EH (cell line): ENCODE measurements at places on chromosomes 13 and 19.

DNA sequence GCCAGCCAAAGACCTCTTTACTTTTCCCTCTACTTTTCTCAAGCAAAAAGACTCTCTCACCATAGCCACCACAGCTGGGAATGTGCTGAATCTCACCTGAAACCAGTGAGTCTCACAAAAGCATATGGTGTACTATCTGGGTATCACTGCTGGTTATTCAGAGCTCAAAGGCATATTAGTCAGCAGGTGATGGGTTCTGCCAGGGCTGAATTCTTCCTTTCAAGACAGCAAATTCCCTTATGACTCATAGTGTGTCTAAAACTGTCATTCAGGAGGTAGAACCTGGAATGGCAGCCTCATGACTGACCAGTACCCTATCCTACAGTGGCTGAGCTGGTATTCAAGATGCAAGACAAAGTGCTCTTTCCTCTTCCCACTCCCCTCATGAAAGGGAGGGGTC, 2859.1 kb downstream of the PCDH9 start:
- peak; percentile 44 for DNase-seq

DNA sequence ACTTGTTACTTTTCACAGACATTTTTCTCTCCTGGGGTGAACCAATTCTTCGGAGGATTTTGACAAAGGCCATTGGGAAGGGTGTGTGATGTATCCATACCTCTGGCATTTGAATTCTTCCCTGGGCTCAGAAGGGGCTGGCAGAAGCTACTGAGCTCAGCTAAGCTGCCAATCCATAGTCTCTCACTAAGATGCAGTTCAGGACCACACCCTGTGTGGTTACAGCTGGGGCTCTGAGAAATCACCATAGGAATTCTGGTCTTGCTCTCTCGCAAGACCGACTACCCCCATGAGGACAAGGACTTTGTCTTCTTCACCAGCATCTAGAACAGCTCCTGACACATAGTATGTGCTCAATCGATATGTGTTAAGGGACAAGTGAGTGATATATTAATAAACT, 6.0 kb downstream of the C13orf42 start:
- no peak for DNase-seq

- no peak for DNase-seq
Observed at GRCh38 chr19:49470615-49470978, 3.4 kb upstream of the FLT3LG start.

- no peak for DNase-seq
Observed at GRCh38 chr13:107276936-107277335, 709.0 kb upstream of the ARGLU1 start.

DNA sequence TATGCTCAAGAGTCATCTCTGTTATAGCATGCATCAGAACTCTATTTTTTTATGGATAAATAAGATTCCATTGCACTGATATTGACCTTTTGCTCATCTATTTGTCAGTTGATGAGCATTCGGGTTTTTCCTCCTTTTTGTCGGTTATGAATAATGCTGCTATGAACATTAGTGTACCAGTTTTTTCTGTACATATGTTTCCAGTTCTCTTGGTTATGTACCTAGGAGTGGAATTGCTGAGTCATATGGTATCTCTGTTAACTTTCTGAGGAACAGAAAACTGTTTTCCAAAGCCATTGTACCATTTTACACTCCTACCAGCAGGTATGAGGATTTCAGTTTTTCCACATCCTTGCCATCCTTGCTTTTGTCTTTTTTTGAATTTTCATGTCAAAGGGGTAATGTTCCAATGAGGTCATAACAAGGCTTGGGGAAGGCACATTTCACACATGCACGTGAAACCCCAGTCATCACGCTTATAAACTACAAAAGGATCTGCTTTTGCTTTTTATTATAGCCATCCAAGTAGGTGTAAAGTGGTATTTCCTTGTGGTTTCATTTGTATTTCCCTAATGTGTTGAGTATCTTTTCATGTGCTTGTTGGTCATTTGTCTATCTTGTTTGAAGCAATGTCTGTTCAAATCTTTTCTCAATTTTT, 14.6 kb downstream of the KBTBD7 start:
- DNase-seq, result peak; percentile 57

DNA sequence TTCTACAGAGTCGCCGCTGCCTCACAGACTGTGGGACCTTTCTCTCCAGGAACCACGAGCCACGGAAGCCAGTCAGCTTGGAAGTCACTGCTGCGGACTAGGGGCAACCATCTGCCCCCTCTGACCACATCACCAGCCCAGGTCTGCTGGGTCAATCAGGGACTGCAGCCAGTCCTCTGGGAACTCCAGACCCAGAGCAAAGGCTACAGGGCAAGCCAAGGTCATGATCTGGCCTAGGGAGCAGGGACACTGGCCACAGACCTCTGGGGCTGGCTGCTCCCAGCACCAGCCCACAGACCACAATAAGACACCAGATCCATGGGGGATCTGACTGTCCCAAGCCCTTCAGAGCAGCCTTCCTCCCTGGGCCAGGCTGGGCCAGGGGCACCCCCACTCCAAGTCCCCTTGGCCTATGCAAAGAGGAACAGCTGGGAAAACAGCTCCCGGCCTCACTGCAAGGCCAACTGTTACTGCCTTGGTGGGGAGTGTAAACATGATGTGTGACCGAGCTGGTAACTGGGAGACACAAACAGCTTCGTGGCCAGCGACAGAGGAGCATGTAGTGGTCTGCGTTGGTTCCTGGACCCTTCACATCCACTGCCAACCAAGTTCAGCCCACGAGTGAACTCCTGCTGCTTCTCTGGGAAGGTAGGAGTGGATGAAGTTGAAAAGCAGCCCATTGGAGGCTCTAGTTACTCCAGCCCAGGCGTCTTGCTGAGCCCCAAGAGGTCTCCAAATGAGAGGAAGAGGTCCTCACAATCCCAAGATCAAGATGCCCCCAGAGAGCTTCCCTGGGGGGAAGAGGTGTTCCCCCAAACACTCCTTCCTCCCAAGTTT, 1.5 kb downstream of the AKT2 start:
- peak; percentile 12 for DNase-seq

DNA sequence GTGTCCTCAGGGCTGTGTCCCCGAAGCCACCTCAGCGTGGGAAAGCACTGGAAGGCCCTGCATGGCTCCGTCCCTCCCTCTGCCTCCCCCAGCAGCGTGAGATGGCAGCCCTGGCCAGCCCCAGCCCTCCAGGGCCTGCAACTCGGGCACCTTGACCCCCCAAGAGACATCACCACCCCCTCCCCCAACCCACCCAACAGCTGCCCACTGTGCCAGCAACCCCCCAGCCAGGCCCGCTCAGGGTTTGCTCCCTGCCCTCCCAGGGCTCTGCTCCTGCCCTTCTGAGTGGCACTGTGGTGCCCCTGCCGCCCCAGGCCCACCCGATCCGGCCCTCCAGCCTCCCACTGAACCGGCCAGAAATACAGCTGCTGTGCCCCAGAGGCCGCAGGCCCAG, 1.5 kb upstream of the ASPDH start:
- no peak for DNase-seq

GRCh38 chr19:49497047-49497788, 984 bp downstream of the RPS11 start:
- peak; percentile 71 for DNase-seq

- no peak for DNase-seq
Observed at GRCh38 chr13:51284339-51284738, 55.2 kb upstream of the SERPINE3 start.

- DNase-seq, result no peak
Observed at GRCh38 chr13:107847406-107847805, 367.9 kb downstream of the LIG4 start.

- DNase-seq, result no peak
Observed at GRCh38 chr19:32041681-32042292, 303.6 kb upstream of the ZNF507 start.
